ENCODE measurements at places on chromosomes 5 and 9.

- DNase-seq = no peak
Observed at GRCh38 chr9:91787931-91788330, 162.1 kb downstream of the ROR2 start.

DNA sequence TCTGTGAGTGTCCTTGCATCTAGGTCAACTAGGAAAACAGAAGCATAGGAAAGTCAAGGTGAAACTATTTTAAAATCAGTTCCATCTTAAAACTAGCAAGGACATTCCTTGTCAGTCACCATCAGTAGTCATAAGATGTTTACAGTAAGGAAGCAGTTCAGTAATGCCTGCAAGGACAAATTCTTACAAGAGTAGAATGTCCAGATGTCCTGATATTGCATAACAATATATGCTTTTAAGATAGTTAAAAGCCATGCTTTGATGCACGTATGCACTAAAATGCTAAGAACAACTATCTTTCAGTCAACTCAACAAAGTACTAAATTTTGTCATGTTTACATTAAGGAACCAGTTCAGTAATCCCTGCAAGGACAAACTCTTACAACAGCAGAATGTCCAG lies 11.3 kb upstream of the SVEP1 start:
- no peak for DNase-seq

DNA sequence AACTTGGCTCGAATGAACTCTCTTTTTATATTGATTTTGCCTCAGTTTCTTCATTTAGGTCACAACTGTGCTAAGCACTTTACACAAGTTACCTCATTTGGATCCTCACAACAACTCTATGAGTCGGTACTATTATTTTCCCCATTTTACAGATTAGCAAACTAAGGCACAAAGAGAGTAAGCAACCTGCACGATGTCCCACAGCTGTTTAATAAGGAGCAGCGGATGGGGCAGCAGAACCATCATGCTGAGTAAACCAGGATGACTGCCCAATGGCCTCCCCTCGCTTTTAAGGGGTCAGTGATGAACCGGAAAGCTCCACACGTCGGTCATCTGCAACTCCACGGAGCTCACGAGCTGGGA lies 607 bp downstream of the PRELID2 start:
- no peak for DNase-seq

DNA sequence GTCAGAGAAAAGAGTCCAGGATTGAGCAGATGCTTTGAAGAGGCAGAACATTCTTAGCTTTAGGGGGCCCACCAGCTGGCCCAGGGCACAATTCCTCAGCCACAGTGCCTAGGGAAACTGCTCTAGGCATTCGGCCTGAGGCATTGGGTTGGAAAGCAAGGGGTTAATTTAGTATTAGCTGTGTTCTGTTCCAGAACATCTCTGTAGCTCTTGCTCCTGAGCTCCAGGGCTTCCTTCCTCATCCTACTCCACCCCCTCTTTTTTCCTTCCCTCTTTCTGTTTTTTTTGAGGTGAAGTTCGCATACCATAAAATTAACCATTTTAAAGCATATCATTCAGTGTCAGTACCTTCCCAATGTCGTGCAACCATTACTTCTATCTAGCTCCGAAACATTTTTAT lies 74.5 kb upstream of the PANK3 start:
- DNase-seq = no peak

GRCh38 chr5:25892211-25892610 lies 1146.2 kb downstream of the CDH9 start:
- no peak for DNase-seq

- DNase-seq = no peak
Observed at GRCh38 chr5:94928891-94929290, 310.4 kb downstream of the SLF1 start.

DNA sequence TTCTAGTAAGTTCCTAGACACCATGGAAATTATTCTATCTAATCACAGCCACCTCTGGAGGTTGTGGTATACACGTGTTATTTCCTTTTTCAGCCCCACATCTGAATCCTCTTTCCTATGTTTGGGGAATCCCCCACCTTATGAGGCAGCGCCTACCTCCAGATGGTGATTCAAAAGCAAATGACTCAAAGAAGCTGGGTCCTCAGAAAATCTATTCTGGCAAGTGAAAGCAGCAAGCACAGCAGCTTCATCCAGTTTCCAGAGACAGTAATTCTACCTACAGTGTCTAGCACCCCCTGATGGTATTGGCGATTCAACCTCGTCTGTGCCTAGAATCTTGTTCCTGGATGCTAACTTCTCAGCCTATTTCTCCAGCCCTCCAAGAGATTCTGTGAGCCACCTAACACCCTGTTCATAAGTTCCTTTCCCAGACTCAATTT lies 43.0 kb downstream of the STRBP start:
- DNase-seq = peak; percentile 1
